ENCODE measurements at places on chromosomes 13 and 19. TPM values are rescaled to one million over a fixed set of nuclear protein-coding genes. Genes with fewer than 3 reads are reported as not detected.

- peak; percentile 16 for DNase-seq
These were observed 53.7 kb downstream of the COMP start for GRCh38 chr19:18737337-18737953.

GRCh38 chr13:111539791-111540446 lies 219.5 kb downstream of the TEX29 start:
- no peak for DNase-seq

- no peak for DNase-seq
These were observed 562.5 kb downstream of the GPC6 start for GRCh38 chr13:93789058-93789457.

DNA sequence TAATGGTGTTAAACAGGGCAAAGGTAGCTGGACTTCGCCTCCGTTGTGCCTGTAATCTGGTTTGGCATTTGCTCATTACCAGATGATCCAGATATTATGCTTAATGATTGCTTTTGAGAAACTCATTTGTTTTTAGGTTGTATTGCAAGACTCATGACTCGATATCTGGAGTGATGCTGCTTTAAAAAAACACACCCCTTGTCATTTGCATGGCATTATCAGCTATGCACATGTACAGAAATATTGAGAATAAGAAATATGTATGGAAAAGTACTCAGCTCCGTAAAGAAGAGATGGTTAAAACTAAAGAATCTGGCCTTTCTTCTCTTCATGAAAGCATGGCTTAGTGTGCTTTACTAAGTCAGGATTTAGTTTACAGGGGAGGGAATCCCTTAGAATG lies 95.0 kb downstream of the ARHGEF7 start:
- DNase-seq = no peak

- peak; percentile 44 for DNase-seq
These were observed 21.6 kb downstream of the MYCBP2 start for GRCh38 chr13:77305266-77305665.

- DNase-seq = no peak
These were observed 650.8 kb upstream of the PCDH9 start for GRCh38 chr13:67880916-67881315.

- DNase-seq = peak; percentile 63
These were observed 40.8 kb upstream of the F7 start for GRCh38 chr13:113064534-113065405.

Gene ZNF728
- total RNA-seq = 0.40 TPM

Gene SYDE1
- total RNA-seq = 12.9 TPM

GRCh38 chr13:40910324-40911050 lies 108.6 kb downstream of the ELF1 start:
- no peak for DNase-seq

DNA sequence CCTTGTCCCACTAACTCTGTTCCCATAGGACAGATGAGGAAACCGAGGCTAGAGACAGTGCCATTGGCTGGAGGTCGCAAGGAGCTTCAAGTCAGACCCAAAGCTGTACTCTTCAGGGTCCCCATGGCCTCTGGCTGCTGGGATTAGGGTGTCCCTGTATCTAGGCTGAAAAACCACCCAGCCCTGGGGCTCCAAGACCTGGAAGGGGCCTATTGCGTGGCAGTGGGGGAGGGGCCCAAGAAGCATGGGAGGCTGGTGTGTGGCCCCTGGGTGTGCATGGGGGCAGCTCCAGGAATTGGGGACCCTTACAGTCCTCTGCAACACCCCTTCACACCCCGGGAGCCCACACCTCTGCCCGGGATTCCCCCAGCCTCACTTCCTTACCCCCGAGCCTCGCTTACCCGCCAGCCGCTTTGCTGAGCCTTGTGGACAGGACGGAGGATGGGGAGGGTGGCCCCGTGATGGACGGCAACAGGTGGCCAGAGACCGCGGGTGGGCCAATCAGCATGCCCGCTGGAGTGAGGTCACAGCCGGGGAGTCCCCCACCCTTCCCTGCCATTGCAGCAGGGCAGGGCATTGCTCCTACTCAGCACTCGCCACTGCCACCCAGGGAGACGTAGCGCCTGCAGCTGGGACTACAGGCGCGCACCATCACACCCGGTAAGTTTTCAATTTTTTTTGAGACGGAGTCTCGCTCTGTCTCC lies at the start of gene JSRP1:
Gene JSRP1 (minus strand): TSS at position 436 of the 704 bp plus-strand sequence. CDS start 1,103 bp downstream, outside the sequence.
- no peak for DNase-seq

- no peak for DNase-seq
These were observed 3.8 kb downstream of the LCP1 start for GRCh38 chr13:46178143-46178542.

Gene RFPL4A
- total RNA-seq = not detected

DNA sequence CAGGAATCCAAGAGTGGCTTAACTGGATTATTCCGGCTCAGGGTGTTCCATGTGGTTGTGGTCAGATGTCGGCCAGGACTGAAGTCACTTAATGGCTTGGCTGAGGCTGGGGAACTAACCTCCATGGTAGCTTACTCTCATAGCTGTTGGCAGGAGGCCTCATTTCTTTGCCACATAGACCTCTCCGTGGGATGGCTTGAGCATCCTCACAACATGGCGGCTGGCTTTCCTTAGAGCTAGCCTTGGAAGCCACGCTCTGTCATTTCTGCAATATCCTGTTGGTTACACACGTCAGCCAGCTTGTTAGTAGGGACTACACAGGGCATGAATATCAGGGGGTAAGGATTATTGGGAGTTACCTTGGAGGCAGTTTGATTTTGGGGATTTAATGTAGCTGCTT lies 5.1 kb downstream of the CRX start:
- DNase-seq = no peak

DNA sequence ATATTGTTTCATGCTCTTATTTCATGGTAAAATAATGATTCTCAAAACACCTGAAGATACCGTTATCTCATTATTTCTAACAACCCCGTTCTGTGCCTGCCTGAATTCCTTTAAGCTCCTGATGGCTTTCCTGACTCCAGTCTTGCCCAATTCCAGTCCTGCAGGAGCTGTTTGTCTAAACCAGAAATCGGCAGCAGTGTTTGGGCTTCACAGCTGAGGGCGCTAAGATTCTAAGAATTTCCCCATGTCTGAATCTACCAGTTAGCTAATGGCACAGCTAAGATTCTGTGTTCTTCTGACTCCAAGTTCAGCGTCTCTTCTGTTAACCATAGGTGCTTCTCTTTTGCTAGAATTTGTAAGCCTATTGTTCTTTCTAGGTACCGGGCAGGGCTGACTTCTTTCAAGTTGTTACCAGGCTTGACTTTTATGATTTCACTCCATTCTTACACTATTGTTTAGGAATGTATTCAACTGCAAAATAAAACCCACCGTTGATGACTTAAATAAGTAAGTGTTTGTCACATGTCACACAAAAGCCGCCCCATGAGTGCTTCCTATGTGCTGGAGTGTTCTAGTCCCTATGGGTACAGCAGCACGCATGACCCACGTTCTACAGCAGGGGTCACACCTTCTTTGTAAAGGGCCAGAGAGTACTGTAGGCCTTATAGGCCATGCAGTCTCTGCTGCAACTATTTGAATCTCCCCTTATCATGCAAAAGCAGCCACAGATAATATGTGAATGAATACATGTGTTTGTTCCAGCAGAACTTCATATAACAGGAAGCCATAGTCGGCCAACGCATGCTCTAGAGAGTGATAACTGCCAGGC lies 168.3 kb upstream of the RNF113B start:
- peak; percentile 18 for DNase-seq

Gene RASL11A
- total RNA-seq = 29.4 TPM

Gene CFAP97D2
- not detected for total RNA-seq

DNA sequence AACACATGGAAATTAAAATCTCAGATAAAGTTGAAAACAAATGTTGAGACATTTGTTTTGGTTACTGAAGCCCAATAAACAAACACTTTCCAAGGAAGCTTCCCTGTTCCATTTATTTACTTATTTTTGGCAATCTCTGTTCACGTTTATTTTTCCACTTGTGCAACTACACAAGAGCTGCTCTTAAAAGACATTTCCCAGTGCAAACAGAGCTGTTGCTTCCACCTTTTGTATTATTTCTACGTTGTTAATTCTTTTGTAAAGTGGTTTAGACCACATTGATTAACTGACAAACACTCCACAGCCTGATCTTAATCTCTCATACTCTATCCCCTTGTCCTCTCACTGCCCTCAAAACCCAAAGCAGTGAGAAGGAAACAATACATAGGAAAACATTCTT lies 757.6 kb downstream of the LIG4 start:
- no peak for DNase-seq

Gene ZNF222
- 5.9 TPM for total RNA-seq

DNA sequence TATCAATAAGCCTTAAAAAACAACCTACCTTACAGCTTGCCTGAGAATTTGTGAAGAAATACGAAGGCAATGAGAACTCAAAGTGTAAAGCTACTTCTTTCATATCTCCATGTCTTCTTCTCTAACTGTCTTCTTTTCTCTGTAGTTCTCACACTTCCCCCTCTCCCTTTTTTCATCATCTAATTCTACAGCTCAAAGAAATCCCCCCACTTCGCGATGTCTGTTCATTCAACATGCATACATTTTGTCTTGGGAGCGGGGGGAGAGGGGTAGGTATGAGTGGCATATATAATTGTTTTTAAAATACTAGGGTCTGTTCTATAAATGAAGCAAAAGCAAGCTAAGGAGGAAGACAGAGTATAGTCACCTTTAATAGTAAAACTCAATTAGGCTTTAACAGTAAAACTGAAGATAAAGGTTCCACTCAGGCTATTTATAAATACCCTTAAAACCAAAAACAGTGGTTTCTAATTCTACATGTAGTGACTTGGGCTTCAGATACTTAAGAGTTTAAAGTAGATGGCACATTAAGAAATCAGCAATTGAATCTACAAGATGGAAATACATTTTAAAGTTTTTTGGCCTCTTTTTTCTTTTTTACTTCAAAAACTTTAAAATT lies 106.9 kb downstream of the KLF12 start:
- no peak for DNase-seq

Gene CYP2A6
- not detected for total RNA-seq

Gene ZNF433
- 7.9 TPM for total RNA-seq

DNA sequence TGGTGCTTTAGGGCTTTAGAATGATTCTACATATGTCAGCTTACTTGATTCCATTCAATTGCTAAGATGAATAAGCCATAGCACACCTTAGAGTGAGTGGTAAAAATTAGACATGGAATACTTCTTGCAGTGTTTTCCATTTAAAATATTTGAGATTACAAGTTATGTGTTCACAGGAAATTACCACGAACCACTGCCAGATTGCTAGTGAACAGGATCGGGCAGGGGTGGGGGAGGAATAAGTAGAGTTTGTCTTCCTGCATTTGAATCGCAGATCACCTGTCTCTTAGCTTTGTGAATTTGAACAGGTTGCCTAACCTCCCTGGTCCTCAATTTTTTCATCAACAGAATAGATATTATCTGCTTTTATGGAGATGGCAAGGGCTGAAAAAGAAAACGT lies 124.6 kb downstream of the GGACT start:
- no peak for DNase-seq

- no peak for DNase-seq
These were observed 27.5 kb downstream of the SPRYD7 start for GRCh38 chr13:49908637-49909036.

Gene MED16
- 22.6 TPM for total RNA-seq

GRCh38 chr13:113397608-113398425 lies 33.9 kb upstream of the GRTP1 start:
- DNase-seq = no peak

Gene GIPC3
- total RNA-seq = not detected

DNA sequence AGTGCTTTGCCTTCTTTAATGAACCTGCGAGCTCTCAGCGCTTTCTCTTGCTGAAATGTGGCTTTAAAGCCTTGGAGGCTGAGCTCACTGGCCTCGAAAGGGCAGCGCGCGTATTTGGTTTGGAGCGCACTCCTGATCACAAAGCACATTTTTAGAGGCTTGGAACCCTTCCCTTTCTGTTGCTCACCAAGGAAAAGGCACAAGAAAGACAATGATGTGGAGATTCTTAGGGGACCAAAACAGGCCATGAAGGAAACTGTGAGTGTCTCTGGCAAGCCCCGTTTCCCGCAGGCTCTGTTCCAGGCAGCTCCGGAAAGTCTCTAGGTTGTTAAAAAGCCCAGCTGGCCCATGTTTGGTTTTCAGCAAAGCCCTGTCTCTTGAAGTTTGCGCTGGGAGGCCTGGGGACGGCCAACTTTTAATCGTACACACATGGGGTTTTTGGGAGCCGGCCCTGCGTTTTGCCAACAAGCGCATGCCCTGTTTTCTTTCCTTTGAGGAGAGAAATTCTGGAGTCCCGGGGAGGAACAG lies 9.4 kb upstream of the SPC24 start:
- no peak for DNase-seq

- DNase-seq = peak; percentile 48
These were observed 72.3 kb upstream of the RFC3 start for GRCh38 chr13:33745370-33746324.

GRCh38 chr13:98910501-98910951 lies 67.3 kb downstream of the DOCK9 start:
- peak; percentile 70 for DNase-seq

- no peak for DNase-seq
These were observed 10.4 kb upstream of the MAP2K2 start for GRCh38 chr19:4134351-4134750.

DNA sequence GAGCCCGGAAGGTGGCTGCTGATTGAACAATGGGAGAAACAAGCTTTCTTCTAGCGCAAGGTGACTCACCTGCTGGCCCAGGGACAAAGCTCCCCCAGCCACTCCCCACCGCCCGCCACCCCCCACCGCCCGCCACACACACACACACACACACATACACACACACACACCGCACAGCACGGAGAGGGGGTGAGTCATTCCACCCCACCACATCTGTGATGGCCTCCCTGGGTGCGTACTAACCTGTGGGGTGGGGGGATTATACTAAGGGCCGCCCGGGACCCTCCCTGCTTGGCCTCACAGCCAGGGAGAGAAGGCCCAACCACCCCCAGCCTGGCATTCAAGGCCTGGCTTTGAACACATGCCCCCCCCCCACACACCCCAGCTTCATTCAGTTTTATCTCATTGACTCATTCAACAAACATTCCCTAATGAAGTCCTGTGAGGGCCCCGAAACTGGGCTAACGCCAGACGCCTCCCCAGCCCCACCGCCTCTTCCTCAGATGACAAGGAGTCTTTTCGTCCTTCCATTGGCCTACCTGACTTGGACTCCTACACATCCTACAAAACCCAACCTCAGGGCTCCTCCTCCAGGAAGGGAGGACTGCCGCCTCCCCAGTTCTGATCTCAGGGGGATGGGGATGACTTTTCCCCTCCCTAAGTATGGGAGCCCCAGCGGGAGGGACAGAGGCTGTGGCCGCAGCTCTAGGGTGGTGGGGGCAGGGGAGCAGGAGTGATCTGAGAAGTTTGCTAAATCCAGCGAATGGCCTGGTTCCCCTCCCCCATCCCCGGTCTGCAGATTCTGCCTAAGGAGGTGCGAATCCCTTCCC lies 5.8 kb upstream of the ONECUT3 start:
- peak; percentile 88 for DNase-seq

DNA sequence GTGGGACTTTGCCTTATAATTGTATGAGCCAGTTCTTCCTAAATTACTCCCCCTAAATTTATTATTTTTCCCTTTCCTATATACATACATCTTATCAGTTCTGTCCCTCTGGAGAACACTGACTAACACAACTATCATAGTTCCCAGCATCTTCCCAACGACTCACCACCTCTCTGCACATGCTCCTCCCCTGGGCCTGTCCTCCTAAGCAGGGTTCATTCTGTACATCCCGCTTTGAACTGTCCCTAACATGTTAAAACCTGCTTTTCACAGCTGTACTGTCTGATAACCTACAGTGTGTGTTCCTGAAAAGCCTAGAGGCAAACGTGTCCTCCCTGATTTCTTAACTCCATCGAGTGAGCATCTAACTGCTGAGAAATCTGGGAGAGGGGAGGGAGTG lies 141.7 kb downstream of the EFNB2 start:
- no peak for DNase-seq

Gene APOC4
- not detected for total RNA-seq

GRCh38 chr19:33299051-33299688 lies 3.2 kb downstream of the CEBPA start:
- DNase-seq = no peak
